ENCODE measurements at places on chromosomes 5 and 9.

- DNase-seq = peak; percentile 74
Observed at GRCh38 chr5:33148076-33148513, 292.7 kb upstream of the TARS1 start.

DNA sequence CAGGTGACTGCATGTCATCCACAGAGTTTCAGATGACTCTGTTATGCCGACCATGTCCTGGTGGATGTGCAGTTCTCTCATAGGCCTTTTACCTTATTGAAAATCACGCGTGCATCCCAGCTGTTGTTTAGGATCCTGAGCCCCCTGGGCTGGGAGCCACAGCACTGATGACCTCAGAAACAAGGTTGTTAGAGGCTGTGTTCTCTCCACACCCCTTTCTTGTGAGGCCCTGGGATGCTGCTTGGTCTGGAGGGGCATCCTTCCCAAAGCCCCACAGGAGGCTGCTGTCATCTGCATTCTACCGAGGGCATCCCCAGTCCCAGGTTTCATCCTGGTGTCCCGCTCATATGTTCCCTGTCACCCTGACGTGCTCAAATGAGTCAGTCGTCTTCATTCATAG, 76.5 kb upstream of the IRX4 start:
- no peak for DNase-seq

DNA sequence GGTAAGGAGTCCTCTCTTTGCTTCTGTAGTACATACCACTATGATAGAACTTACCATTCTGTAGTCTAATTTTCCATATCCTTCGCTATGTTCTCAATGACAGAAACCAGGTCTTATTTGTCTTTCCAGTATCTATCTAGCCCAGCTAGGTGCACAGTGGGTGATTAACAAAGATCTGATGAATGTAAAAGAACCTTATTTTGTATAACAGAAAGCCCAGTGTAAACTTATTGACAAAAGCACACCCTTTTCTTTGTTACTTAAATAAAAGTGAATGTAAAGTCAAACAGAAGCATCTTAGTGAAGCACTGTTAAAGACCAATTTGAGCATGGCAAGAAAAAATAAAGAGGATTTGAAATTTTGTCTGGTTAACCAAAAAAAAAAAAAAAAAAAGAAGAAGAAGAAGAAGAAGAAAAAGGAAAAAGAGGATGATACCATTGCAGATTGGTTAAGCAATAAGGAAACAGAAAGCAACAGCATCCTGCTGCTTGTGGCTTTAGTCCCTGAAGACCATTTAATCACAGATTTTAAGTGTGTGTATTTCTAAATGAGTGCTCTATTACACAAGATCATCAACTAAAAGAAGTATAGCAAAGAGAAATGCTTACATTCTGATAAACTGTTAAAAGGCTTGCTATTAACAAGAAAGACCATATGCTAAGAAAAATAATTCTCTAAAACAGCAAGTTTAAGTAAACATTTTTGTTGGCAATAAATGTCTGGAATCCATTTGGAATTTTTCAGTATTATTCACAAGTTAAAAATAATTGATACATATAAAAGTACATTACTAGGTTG, 21.2 kb downstream of the MEGF9 start:
- peak; percentile 40 for DNase-seq

GRCh38 chr9:123072407-123072995, 39.0 kb downstream of the GPR21 start:
- no peak for DNase-seq

GRCh38 chr9:95076696-95077052, 240.8 kb downstream of the FANCC start:
- no peak for DNase-seq

DNA sequence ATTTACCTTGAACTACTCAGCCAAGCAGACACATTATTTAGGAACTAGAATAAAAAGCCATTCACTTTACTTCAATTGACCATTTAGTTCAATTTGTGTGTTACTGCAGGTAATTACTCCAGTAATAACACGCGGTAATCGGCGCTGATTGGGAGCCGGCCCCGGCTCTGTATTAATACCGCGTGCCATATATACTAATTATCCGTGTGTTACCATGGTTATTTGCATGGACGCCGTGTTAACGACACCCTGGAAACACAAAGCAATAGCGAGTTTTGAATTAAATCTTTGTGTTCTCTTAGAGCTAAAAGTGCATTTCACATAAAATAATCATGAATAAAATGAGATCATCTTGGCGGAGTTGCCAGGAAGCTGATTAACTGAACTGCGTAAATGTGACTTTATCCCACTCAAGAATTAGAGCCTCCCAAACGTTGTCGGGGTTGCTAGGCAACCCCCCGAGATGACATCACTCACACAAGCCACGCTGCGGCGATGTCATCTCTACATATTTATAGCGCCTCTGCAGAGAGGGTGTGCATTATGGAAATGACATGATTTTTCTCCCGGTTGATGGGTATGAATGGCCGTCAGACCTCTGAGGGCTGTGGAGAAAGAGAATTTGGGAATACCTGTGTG, 41.4 kb upstream of the RNU6ATAC start:
- no peak for DNase-seq

GRCh38 chr5:133205204-133205603, 153.4 kb downstream of the HSPA4 start:
- DNase-seq = no peak

GRCh38 chr9:127884427-127884911, 7.0 kb upstream of the AK1 start:
- DNase-seq = no peak

GRCh38 chr5:154269414-154269813, 78.9 kb downstream of the GALNT10 start:
- no peak for DNase-seq

DNA sequence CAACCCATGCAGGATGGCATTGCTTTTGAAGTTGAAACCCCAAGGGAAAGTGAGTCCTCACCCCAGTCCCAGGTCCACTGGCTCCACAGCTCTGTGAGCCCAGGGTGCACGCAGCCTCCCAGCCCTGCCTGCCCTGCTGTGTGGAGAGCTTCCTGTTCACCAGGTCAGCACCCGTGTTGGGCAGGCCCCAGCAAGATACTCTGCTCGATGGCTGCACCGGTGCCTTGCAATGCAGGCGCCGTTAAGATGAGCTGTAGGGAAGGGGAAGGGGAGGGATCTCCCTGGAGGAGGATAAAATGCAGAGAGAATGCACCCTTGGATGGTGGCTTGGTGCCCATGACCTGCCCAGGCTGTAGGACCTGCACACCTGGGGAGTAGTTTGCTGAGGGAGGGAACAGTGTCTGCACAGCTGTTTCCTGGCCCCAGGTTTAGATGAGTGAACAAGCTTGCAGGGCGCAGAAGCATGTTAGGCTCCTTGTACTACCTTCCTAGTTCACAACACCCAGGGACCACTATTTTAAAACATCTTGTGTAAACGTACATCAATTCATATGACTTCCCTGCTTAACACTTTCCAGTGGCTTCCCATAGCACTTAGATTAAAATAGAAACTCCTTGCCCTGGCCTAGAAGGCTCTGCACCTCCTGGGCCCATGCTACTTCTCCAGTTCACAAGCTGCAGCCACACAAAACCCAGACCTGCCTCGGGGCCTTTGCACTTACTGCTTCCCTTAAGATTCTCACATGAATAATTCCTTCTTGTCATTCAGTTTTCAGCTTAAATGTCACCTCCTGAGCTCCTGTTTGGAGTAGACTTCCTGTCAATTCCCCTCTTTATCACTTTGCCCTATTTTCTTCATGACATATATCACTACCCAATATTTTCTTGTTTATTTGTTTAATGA, 19.6 kb downstream of the FAT2 start:
- DNase-seq = no peak

- DNase-seq = no peak
Observed at GRCh38 chr9:121059998-121060636, 10.0 kb upstream of the C5 start.

GRCh38 chr9:3912280-3912679, 386.5 kb upstream of the RFX3 start:
- no peak for DNase-seq

- no peak for DNase-seq
Observed at GRCh38 chr5:80864706-80865435, 95.3 kb upstream of the RASGRF2 start.

DNA sequence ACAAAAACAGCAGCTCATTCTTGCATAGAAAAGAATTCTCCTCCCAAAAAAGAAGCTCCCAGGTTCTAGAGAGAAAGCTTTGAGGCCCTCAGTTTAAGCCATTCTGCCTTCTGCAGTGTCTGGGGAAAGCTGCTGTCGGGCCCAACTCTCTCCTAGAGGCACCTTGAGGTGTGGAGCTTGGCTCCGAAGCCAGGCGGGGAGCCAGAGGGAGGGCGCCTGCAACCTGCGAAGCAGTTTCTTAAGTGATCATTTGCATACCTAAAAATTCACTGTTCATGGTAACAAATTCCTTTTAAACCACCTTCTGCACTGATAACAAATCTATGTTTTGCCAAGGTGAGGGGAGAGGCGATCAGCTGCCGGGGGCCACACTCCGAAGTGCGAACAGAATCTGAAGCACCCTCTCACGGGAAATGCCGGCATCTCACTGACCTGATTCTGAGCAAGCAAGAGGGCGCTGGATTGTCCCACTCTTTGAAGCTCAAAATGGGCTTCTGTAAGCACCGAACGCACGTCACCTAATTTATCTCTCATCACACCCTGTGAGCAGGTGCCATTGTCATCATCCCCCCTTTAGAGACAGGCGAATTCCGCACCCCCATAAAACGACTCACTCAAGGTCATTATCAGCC, 86.1 kb downstream of the GTF3C4 start:
- DNase-seq = no peak

DNA sequence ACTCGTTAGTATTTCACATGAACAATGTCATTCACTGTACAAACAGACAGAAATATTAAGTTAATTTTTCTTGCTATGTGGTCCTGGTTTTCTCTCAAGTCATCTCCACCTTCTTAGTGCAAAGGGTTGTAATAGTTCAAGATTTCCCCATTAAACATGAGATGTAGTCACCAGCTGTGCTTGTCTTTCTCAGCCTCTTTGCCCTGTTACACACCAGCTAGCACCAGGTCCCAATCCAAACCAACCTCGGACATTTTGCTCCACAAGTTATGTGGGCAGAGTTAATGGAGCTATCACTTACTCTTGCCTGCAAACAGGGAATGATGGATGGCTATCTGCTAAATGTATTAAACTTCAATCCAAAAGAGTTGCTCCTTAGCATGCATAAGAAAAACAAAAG, 328.1 kb downstream of the TLE1 start:
- no peak for DNase-seq

- DNase-seq = no peak
Observed at GRCh38 chr5:124371111-124371706, 375.2 kb downstream of the ZNF608 start.

DNA sequence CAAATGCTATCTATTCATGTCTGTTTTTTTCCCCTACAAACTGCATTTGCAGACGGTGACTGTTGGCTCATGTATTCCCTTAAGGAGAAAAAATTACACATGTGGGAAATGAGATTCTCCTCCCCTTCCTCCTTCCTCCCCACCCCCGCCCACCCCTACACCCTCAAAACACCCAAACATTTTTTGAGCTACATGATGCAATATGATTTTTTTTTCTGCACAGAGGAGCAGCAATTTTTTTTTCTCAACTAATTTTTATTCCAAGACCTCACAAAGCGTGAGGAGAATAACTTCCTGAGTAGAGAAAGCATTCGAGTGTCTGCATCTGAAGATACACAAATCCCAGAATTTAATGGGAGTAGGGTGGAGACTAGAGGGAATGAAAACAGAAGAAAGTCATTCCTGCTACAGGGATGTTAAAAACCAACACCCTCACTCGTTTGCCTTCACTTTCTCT, 118.1 kb downstream of the PRDM6 start:
- peak; percentile 10 for DNase-seq

DNA sequence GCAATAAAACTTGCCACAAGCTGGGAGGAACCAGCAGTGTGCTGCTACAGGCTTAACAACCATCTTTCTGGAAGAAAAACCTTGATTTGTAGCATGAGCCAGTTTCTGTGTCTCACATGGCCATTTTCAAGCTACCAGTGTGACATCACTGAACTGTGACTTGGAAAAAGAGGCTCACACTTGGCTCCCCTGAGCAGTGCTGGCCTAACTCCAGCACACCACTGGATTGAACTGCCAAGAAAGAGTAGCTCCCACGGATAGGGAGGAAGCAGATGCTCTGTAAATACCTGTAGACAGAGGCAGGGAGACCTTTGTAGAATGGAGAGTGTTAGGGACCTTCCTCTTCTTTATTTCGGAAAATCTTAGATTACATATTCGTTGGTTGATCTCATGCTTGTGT, 197.9 kb downstream of the SH3GL2 start:
- no peak for DNase-seq
